ENCODE measurements at places on chromosomes 2 and 18. TPM values are rescaled to one million over a fixed set of nuclear protein-coding genes. Genes with fewer than 3 reads are reported as not detected.

Gene RGPD3
- total RNA-seq = 0.88 TPM

Gene C2orf74
- 31.2 TPM for total RNA-seq

Gene DCC
- 16.6 TPM for total RNA-seq

Gene ABCG8
- 0.33 TPM for total RNA-seq

Gene SPDYA
- 1.5 TPM for total RNA-seq

Gene BUB1
- total RNA-seq = 15.6 TPM

Gene FBLN7
- 3.2 TPM for total RNA-seq

Data from spinal cord (tissue), 10 donors.